ENCODE measurements at places on chromosomes 5 and 9.

DNA sequence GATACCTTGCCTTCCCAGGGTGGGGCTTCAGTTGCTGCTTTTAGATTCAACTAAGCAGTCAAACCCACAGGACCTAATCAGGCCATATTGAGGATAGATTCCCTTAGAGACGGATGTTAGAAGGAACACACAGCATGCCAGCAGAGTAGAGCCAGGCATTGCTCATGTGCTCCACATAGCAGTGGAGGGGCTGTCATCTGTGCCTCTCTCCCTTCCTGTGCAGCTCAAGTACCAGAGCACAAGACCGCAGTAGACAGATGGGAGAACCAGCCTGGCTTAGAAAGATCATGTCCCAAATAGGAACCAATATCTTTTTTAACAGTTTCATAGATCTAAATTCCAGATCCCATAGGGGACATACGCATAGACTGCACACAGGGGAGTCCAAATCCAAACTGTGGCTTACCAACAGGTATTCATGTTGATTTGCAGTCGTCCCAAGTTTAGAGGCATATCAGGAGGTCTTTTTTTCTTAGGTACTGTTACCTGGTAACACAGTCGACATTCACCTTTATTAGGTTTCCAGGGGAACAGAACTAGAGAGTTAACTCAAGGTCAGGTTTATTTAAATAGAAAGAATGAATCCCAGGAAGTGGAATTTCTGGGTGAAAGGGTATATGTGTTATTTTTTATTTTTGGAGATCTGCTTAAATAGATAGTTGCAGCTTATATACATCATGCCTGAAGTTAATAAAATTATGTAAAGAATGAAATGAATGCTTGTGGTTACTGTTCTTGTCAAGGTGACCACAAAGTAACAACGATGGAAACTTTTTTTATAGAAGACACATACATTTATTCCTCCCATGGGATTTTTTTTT, 43.5 kb upstream of the PCAT7 start:
- DNase-seq: no peak

GRCh38 chr9:134323741-134324358, 2.4 kb upstream of the RXRA start:
- no peak for DNase-seq

DNA sequence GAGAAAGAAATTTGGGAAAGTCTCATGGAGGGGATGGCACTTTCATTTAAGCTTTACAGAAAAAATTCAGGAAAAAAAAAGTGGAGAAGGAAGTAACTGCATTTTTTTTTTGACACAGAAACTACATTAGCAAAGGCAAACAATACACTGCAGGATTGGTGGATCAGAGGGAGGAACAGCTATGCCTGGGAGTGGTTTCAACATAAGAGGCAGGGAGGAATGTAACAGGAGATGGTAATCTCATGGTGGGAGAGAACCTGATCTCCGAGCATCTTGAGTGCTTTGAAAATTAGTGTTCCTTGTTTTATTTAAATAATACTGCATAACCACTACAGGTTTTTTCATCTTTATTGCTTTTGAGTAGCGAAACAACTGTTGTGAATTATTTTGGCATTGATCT, 249.4 kb downstream of the FAM170A start:
- DNase-seq: no peak

- no peak for DNase-seq
These were observed 18.1 kb downstream of the OTP start for GRCh38 chr5:77620405-77620804.

- no peak for DNase-seq
These were observed 234.4 kb upstream of the MPDZ start for GRCh38 chr9:13513716-13514444.

GRCh38 chr9:16834817-16835216, 35.7 kb downstream of the BNC2 start:
- DNase-seq: no peak

DNA sequence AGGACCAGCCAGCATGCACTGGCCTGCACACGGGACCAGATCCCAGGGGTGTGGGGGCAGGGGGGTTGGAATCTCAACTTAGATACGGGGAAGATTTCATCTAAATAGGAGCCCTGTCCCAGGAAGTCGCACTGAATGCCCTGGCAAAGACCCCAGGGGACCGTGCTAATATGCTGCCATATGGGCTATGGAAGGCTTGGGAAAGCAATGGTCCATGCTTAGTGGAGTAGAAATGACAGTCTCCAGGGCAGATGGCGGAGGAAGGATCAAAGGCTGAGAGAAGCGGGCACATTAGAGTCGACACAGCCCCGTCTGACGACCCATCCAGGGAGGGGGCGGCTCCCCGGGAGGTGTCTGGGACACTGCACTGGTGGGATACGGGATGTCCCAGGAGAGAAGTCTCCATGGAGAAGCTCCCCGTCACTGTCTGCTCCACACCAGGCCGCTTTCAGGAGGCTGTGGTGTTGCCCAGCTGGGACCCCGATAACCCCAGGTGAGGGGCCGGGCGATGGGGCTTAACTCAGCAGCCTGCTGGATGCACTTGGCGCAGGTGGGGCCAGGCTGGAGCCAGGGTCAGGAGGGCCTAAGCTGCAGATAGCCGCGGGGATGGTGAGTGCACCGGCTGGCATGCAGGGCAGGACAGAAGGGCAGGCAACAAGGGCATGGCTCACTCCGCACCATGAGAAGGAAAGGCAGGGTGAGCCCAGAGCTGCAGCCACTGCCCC, 377.7 kb upstream of the IRX1 start:
- no peak for DNase-seq

GRCh38 chr5:76175821-76176403, 92.7 kb downstream of the SV2C start:
- DNase-seq: no peak

GRCh38 chr5:65867542-65868195, 58.7 kb upstream of the ERBIN start:
- DNase-seq: no peak

DNA sequence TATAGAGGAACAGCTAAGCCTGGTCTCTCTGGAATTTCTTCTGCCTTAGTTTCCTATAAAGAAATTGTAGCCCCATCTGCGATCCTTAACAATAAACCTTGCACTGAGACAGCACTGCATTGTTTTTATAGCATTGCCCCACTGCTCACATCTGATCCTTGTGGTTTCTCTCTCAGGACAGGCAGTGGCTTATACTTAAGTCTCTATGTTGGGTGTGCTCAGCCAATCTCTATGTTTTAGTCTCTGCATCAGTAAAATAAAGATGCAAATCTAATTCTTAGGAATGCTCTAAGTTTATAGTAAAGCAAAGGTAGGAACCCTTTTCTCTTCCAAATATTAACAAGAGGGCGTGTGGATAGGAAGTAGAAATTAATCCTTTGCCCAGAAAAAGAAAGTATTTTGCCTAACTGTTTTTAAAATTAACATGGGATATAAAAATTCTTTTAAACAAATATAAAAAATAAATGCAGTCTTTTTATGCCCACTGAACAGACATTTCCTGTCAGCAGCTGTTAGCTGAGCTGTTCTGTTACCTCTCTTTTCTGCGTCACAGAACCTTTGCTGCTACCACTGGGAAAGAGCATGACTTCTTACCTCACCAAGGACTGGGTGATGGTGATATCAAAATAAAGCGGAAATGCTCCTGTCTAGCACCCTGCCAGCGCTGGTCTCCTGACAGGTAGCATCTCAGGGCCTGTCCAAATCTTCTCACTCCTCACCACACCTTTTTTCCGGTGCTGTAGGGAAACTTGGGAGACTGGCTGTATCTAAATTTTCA, 29.5 kb downstream of the MRPS27 start:
- DNase-seq: no peak

- DNase-seq: no peak
These were observed 825.4 kb downstream of the SEMA5A start for GRCh38 chr5:8720506-8720905.

DNA sequence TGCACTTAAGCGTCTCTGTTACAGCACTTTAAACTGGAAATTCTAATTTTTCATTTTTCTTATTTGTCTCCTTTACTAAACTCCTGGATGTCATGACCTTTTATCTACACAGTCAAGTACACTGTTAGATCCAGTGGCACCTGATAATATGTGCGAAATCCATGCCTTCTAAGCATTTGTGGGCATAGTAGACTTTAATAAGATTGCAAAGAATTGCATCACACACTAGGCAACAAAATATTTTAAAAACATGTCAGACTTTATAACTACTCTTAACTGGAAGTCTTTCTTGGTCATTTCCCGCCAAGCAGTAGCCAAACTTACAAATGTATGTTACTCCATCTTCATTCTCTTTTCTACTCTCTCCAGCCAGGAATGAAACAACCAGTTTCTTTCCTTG, 5.0 kb upstream of the SPINK1 start:
- no peak for DNase-seq

- DNase-seq: no peak
These were observed 20.3 kb upstream of the ANKRD33B start for GRCh38 chr5:10543585-10544040.

GRCh38 chr5:102818345-102818744, 63.2 kb downstream of the PAM start:
- no peak for DNase-seq

DNA sequence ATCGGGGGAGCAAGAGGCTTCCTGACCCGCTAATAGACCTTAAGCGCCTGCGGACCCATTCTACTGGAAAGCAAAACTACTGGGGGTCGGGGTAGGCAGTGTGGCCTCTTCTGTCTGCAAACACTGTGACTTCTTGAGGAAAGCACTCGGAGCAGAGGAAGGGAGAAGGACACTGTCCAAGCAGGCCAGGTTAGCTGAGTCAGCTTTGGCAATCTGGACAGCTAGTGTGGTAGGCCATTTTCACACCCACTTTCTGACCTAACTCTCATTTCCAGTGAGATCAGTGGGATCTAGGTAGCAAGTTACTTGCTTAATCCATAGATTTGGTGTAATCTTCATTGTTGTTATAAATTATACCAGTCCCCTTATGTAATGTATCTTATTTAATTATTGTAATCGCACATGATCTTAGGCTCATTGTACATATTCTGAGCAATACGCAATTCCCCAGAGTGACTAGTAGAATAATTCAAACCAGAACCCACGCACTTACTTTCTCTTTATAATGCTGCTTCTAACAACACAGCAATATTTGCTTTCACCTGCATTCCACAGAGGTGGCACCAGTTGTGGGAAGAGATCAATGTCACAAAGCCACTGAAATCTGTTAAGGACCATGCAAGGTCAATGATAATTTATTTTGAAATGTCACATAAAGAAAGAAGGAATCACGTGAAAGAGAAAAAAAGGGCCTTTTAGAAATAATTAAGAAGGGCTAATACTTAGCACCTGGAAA, 82.9 kb downstream of the NREP start:
- DNase-seq: no peak

DNA sequence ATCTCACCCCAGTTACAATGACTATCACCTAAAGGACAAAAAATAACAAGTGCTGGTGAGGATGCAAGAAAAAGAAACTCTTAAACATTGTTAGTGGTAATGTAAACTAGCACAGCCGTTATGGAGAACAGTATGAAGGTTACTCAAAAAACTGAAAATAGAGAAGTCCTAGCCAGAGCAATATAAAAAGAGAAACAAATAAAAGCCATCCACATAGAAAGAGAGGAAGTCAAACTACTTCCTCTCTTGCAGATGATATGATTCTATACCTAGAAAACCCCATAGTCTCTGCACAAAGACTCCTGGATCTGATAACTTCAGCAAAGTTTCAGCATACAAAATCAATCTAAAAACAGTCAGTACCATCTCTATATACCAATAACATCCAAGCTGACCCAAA, 221.5 kb upstream of the FAM174A start:
- no peak for DNase-seq

GRCh38 chr5:64978546-64978945, 209.8 kb downstream of the CWC27 start:
- DNase-seq: no peak

DNA sequence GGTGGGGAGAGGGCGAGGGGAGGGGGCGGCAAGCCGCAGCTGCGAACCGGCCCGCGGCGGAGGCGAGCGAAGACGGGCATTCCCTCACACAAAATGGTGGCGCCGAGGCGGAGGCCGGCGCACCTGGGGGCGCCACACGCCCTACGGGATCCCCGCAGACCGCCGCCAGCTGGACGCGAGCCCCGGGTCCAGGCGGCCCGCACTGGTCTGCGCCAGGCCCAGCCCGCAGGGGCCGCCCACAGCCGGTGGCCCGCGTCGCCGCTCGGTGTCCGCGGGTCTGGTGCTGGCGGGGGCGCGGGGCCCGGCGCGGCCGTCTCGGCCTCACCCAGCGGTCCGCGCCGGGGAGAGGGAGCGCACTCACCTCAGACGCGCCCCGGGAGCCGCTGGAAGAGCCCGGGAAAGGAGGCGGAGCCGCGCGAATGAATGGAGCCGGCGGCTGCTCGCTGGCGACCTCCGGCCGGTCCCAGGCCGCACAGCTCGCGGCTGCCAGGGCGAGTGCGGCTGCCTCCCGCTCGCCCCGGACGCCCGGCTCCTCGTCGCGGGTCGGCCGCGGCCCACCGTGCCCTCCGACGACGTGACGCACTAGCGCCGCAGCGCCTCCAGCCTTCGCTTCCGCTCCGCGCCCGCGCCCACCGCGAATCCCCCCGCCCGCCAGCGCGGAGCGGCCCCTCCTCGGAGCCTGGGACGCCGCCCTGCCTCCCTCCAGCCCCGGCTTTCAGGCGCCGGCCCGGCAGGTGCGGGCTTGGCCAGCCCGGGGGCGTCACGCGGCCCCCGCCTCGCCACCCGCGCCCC, at the start of gene FAM169A:
Gene FAM169A, minus strand, starts transcription at position 584 of the 792 bp plus-strand sequence. CDS start 24,711 bp downstream, outside the sequence.
- DNase-seq: peak; percentile 43

- DNase-seq: no peak
These were observed 47.8 kb downstream of the NR6A1 start for GRCh38 chr9:124723352-124723751.

DNA sequence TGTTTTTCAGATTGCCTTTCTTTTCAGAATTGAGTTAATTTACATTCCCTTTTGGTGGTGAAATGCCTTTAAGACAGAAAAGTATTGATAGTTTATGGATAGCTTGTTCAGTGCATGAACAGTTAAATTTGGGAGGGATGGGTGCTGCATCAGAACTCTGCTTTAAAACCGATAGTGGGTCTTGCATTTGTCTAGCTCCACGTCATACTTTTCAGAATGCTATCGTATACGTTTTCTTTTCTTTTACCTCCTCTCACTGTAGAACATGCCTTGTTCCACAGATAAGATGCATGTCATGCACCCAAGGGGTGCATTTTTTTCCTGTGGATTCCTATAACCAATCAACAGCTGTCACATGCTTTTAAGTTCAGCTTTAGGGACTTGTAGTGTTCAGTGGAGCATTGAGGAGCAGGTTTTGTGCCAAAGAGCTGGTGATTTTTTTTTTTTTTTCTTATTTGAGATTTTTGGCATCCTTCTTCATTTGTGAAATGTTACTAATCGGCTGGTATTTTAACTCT, 2.3 kb downstream of the SLC44A1 start:
- no peak for DNase-seq

- DNase-seq: no peak
These were observed 116.9 kb downstream of the CDH9 start for GRCh38 chr5:26921439-26921838.

DNA sequence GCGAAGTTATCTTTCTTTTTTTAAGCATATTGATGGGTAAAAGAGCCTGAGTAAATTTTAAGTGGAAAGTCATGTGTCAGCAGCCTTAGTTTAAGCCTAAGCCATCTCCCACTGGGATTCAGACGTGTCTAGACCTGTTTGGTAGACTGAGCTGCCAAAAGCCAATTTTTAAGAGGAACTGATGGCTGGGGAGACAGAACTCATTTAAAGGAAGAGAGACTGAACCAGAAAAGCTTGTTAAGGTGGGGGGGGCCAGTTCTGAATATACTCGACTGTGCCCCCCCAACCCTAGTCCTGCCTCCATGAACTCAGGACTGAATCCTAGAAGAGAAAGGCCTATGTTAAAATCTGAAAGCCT, 58.3 kb upstream of the PLPP1 start:
- DNase-seq: no peak

GRCh38 chr5:88765171-88765570, 117.8 kb downstream of the MEF2C start:
- no peak for DNase-seq

GRCh38 chr5:133487093-133487492, 125.2 kb downstream of the FSTL4 start:
- no peak for DNase-seq
